ENCODE measurements at places on chromosomes 2 and 18.

- no peak for DNase-seq
Measured at GRCh38 chr2:109201465-109202327, 72.7 kb downstream of the SH3RF3 start.

DNA sequence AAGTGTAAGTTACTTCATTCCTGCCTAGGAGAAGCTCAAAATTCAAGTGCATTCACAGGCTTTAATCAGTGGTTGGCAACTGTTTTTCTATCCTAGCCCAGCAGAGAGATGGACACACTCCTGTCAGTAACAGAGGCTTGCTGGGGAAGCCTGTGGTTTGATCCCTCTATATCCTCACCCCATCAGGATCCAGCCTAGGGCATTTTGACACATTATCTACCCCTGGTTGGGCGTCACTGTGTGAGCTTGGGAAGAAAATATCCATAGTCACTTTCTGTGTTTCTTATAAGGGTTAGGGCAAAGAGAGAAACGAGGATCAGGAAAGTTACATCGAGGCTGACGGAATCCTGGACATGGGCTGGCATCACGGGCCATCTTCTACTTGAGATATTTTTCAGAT is 10.0 kb downstream of the NT5DC4 start:
- no peak for DNase-seq

GRCh38 chr2:96580771-96581170 is 44.2 kb downstream of the ARID5A start:
- no peak for DNase-seq

- no peak for DNase-seq
Measured at GRCh38 chr2:52238782-52239181, 1206.8 kb upstream of the NRXN1 start.

DNA sequence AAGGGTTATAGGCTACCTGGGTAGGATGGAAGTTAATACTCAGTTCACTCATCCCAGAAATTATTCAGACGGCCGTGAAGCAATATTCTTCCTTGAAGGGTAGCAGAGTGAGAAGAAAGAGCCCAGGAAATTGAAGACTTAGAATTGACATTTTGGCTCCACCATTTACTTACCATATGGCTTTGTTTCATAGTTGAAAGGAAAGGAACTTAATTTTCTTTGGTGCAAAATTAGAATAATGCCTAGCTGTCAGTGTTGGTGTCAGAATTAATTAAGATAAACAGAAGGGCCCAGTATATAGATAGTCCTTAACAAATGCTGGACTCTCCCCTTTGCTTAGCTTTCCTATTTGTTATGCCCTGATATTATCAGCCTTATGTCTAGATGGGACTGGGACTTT is 263.2 kb downstream of the KCNJ3 start:
- DNase-seq = no peak
